ENCODE measurements at places on chromosomes 4 and X. TPM values are rescaled to one million over a fixed set of nuclear protein-coding genes. Genes with fewer than 3 reads are reported as not detected.

Gene UGT2B7
- not detected for total RNA-seq

Gene TRPC5OS
- total RNA-seq = not detected

Gene MSANTD1
- total RNA-seq = 0.09 TPM

Gene CT45A10
- not detected for total RNA-seq

Gene GNRHR
- not detected for total RNA-seq

Gene CFAP99
- total RNA-seq = not detected

Gene SLITRK4
- not detected for total RNA-seq

Gene USP26
- not detected for total RNA-seq

Gene FGFBP1
- total RNA-seq = not detected

Gene OPRPN
- not detected for total RNA-seq

Gene NPY1R
- total RNA-seq = under 0.01 TPM

Gene PLP1
- 3.3 TPM for total RNA-seq

Gene CENPI
- total RNA-seq = 4.6 TPM

Gene PDE5A
- total RNA-seq = 3.6 TPM

Gene NMU
- total RNA-seq = not detected

Gene LUZP4
- not detected for total RNA-seq

Gene CNKSR2
- not detected for total RNA-seq
